Right ventricle myocardium inferior (tissue), 1 donor: ENCODE measurements at places on chromosomes 7 and 10.

- no peak for DNase-seq
Measured at GRCh38 chr7:128093614-128094570, 62.7 kb upstream of the LRRC4 start.

GRCh38 chr7:158847451-158847866 lies 8.9 kb upstream of the DYNC2I1 start:
- no peak for DNase-seq

GRCh38 chr10:52419281-52419680 lies 105.2 kb downstream of the DKK1 start:
- DNase-seq: no peak

- DNase-seq: no peak
Measured at GRCh38 chr10:50219200-50219599, 32.1 kb downstream of the ASAH2 start.

GRCh38 chr10:35643151-35644049 lies 1.3 kb upstream of the FZD8 start:
- peak; percentile 91 for DNase-seq

GRCh38 chr10:100254191-100254590 lies 13.2 kb downstream of the CWF19L1 start:
- no peak for DNase-seq

DNA sequence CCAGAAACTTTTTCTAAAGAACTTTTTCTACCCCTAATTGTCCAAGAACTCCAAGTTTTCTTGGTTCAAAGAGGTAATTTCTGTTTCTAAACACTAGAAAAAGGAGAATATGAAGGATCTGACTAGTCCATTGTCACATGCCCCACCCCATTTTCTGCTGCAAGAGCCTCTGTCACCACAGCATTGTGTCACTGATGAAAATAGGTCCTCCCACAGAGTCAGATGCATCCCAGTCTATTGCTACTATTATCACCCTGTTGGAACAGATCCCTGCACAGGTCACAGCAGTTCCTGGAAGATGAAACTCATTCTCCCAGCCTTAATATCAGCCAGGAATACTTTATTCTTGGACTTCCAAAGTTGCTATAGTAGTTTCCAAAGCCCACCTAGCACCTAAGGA lies 7.5 kb upstream of the CFTR start:
- DNase-seq: no peak

DNA sequence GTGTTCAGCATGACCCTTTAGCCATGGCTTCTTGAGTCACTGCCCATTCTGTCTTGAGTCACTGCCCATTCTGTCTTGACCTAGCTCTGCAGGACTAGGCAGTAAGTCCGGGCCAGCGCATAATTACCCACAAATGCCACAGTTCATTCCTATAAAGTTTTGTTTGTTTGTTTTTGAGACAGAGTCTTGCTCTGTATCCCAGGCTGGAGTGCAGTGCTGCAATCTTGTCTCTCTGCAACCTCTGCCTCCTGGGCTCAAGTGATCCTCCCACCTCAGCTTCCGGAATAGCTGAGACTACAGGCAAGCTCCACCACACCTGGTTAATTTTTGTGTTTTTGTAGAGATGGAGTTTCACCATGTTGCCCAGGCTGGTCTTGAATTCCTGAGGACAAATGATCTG lies 32.7 kb upstream of the TARP start:
- DNase-seq: no peak

DNA sequence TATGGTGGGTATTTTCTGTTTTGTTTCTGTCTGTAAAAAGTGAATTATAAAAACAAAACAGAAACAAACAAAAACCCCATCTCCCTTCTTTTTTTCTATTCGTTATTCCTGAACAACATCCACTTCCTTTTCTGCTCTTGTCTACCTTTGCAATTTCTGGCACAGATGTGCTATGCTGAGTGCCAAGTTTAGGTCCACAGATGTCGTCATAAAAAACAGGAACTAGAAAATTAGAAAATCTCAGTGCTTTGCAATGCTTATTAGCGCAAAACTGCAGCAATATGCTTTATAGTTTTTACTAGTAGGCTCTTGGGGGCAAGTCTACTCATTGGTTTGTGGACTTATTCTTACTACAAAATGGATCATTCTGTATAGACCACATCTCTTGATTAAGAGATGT lies 94.2 kb upstream of the PRKCQ start:
- DNase-seq: no peak

- DNase-seq: no peak
Measured at GRCh38 chr10:43427166-43427825, 9.6 kb upstream of the ZNF487 start.

DNA sequence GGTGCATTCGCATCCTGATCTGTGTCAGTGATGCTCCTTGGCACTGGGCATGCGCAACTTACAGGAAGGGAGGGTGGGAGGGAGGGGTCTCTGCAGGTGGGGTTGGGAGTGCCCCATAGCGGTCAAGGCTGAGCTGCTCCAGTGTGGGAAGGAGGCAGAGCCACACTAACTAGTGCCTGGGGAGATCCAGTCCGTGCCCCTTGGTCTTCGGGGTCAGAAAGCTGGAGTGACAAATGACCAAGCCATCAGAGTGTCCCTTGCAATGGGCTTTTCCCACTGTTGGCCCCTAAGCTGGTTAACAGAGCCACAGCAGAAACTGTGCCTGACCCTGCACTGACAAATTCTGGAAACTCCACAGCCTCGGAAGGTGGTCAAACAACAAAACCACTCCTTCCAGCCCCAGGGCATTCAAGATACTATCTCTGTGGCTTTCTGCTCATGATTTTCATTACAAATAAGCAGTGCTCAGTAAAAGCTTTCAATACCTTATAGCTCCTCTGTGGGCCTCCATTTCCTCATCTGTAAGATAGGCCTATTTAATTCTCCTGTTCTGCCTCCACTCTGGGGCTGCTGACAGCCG lies 138.1 kb upstream of the UNC5B start:
- no peak for DNase-seq

DNA sequence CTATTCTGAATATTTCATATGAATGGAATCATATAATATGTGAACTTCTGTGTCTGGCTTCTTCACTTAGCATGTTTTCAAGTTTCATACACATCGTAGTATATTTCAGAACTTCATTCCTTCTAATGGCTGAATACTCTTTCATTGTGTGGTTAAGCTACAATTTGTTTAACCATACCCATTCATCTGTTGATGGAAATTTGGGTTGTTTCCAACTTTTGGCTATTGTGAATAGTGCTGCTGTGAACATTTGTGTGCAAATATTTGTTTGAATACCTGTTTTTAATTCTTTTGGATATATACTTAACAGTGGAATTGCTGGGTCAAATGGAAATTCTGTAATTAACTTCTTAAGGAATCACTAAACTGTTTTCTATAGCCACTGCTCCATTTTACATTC lies 86.0 kb upstream of the MDFIC start:
- DNase-seq: no peak

DNA sequence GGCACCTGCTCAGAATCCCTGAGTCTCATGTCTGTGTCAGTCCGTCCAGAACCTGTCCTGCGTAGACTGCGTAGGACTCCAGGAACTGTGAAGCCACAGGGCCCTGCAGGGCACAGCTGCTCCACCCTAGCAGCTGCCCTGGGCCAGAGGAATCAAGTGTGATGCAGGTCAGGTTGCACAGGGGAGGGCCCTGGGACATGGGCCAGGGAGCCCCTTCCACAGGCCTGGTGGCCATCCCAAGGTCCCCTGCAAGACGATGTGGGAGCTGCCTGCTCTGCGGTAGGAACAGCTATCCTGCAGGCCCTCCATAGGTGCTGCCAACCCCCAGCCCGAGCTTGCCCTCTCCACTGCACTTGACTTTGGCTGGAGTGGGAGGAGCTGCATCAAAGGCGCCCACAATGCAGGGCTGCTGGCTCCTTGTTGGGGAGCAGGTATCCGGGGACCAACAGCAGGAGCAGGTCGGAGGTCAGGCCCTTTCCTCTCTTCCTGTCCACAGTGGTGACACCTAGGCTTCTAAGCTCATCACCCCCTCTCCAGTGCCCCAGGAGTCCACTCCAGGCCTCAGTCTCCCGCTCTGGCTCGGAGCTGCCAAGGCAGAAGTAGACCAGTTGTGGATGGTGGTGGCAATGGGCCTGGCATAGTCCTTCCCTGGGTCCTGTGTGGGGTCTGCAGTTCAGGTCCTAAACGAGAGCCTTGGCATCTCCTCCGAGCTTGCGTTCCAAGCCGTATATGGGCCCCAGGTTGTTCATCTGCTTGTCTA lies 149.1 kb downstream of the MAPK8 start:
- DNase-seq: no peak

DNA sequence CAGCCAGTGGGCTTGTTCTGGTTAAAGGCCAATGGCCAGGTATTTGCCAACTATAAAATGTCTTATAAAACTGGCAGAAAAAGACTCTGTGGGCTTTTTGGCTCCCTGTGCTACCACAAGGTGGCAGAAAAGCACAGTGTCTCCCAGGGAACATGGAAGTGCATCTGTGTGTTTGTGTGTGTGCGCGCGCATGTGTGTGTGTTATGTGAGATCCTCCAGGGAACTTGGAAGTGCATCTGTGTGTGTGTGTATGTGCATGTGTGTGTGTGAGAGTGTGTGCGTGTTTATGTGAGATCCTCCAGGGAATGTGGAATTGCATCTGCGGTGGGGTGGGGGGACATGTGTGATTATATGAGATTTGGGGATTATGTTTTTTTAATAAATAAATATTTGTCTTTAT lies 30.2 kb upstream of the ABI1 start:
- no peak for DNase-seq

GRCh38 chr10:8594176-8594575 lies 539.7 kb downstream of the GATA3 start:
- DNase-seq: no peak

DNA sequence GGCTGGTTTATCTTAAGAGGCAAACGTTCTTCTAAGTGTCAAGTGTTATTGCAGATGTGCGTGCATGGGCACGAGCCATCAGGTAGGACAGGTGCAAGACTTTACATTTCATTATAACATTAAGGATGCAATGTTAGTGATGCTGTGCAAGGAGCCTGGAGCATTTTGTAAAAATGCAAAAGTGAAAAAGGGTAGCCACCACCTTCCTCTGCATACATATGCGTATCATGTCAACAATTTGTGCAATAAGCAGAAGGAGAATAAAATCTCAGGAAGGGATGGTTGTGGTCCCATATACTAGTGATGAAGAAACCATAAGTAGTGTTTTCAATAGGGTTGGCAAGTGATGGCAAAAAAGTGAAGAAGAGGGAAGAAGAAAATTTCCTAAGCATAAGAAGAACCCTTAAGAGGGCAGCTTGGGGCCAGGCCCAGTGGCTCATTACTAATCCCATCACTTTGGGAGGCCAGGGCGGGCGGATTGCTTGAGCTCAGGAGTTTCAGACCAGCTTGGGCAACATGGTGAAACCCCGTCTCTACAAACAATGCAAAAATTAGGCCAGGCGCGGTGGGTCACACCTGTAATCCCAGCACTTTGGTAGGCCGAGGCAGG lies 7.5 kb downstream of the PIK3AP1 start:
- DNase-seq: no peak

- DNase-seq: no peak
Measured at GRCh38 chr10:30709700-30710358, 80.3 kb upstream of the LYZL2 start.

- DNase-seq: no peak
Measured at GRCh38 chr7:155670521-155670920, 26.1 kb downstream of the RBM33 start.

DNA sequence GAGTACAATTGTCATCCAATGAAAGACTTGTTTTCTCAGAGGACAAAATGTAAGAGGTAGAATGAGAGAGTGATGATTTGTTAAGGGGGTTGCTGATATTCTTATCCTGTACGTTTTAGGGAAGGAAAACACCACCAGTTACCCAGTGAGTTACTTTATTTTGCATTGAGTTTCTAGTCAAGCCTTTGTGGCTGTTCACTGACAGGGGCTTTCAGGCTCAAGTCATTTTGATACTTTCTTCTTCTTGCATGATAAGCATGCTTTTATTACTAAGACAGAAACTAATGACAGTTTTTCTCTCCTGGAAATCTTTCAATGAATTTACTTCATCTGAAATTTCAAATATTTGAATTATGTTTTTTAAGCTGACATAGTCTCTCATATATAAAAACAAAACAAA lies 710.2 kb upstream of the POM121L12 start:
- DNase-seq: no peak

GRCh38 chr10:116045366-116046356 lies 227.3 kb downstream of the GFRA1 start:
- DNase-seq: no peak

DNA sequence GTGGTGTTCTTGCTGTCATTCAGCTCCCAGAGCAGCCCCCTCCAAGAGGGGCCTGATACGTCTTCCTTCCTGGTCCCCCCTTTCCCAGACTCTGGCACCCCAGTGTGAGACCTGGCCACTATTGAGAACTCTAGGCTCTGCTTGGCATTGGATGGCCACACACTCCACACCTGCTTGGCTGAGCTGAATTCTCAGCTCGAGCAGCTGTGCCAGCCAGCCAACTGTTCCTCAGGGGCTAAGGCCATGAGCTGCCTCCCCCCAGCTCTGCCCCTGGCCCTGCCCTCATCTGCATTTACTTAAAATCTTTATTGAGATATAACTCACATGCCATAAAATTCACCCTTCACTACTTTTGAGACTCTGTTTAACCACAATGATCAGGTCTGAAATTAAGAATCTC lies 6.7 kb downstream of the TLL2 start:
- no peak for DNase-seq

DNA sequence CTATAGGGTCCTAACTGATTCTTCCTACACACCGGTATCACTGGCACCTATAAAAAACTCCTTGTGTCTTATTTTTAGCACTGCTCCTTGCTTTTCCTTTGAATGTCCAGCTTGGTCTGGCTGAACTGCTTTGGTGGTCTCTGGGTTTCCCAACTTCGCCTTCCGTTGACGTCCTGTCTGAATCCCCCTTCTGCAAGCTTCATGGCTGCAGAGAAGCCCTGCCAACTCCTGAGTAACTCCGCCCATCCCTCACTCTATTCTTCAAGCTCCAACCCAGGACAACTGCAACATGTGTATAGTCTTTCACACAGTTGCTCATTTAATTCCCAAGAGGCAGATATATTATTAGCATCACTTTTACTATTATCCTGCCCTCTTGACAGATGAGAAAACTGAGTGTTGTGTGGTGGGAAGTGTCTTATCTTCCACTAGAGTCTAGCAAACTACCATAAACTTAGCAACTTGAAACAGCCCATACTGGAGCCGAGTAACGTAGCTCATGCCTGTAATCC lies 40.9 kb downstream of the MTURN start:
- no peak for DNase-seq

GRCh38 chr7:64558781-64559180 lies 4.1 kb downstream of the ZNF680 start:
- DNase-seq: no peak

DNA sequence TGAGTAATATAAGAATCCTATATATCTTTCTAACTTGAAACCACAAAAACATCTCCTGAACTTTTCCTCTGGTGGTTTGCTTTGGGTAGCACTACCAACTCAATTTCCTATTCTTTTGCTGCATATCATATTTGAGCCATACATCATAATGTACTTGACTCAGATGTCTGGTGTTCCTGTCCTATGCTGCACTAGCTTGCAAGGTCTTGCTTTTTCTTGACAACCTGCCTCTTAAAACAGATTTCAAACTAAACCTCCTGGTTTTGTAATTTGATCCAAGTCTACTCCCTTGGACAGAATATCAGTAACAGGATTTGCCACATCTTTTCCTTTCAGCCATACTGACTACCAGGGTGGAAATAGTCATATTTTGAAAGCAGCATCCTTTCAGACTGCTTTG lies 520.3 kb upstream of the LRRTM3 start:
- no peak for DNase-seq

- DNase-seq: no peak
Measured at GRCh38 chr7:36565792-36566356, 158.4 kb downstream of the AOAH start.

GRCh38 chr7:43905209-43905946 lies 1.0 kb downstream of the URGCP start:
- no peak for DNase-seq

- no peak for DNase-seq
Measured at GRCh38 chr7:155286686-155287085, 11.0 kb upstream of the INSIG1 start.

- DNase-seq: no peak
Measured at GRCh38 chr7:118867860-118868259, 643.4 kb downstream of the ANKRD7 start.
